ENCODE measurements at places on chromosomes 4 and X.

- DNase-seq = no peak
Observed at GRCh38 chr4:78354782-78355181, 196.8 kb upstream of the ANXA3 start.

GRCh38 chrX:2188330-2188792, 312.4 kb downstream of the DHRSX start:
- DNase-seq = no peak

DNA sequence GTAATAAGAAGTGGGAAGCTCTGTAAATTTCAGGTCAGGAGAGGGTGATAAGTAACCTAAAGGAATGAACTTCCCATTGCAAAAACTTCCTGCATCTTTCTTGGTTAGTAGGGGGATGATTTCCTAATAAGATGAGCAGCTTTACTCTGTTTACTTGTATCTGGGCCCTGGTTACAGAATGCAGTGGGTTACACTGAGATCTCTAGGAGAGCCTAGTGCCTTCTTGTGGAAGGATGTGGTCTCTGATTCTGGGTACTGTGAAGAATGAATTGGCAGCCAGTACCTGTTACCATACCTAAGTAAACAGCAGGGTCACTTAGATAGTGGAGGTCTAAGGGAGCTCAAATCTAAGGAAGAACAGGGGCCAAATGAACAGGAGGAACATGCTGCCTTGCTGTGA, 320.6 kb downstream of the ARHGAP10 start:
- no peak for DNase-seq

- DNase-seq = no peak
Observed at GRCh38 chr4:56618734-56619133, 62.4 kb downstream of the HOPX start.

- DNase-seq = no peak
Observed at GRCh38 chr4:165504184-165504583, 125.4 kb downstream of the CPE start.

DNA sequence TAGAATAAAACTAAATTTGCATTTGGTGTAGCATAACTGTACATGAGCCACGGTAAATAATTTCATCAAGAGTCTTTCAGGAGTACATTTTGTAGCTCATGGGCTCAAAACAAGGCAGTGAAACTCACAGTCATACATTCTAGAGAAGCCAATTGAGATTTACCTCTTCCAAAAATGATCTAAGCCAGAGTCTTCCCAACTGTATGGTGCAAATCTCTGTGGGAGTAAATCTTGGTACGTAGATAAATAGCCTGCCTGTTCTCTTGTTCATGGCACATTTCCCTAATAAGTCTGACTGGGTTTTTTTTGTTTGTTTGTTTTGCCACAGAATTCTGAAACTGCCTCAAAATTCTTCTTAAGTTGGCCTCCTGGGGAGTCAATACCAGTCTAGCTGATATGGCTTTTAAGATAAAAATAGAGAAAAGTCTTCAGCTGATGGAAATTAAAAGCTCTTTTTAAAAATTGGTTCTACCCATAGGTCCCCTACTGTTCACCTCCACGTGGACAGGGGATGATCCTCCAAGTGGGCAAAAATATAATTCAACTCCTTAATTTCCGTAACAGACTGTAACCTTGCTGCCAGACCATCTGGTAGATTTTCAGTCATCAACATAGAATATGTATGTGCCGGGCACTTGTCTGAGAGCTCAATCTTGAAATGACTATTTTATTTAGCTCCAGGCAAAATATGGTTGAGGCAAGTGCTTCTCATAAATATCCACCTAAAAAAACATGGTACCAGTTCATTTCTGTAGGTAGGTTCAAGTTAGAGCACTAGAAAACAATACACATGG, 365.4 kb downstream of the PDHA2 start:
- DNase-seq = no peak

GRCh38 chr4:46856333-46856732, 52.7 kb downstream of the COX7B2 start:
- DNase-seq = no peak

- peak; percentile 44 for DNase-seq
Observed at GRCh38 chrX:3962511-3963311, 249.3 kb upstream of the PRKX start.

DNA sequence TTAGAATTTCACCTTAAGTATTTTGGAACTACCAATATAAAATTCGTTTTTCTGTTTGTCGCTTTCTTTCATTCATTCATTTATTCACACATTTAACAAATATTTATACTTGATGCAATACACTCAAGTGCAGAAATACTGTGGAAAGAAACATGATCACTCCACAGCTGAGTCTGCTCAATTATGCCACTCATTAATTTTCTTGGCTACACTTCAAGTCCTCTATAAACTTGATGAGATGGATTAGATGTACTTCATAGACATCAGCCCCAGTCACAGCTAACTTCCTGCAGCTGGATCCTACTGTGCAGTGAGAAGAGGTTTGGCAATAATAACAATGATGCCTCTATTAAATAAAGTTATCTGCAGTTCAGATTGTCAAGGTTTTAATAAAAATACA, 208.1 kb downstream of the PDGFC start:
- DNase-seq = peak; percentile 86

GRCh38 chrX:49199906-49200771, at the start of gene SYP:
Gene SYP, minus strand, starts transcription at chrX:49200193. Its CDS starts 7 bp downstream, at chrX:49200186.
- peak; percentile 70 for DNase-seq

GRCh38 chr4:158166701-158167100, 6.1 kb downstream of the GASK1B start:
- no peak for DNase-seq

DNA sequence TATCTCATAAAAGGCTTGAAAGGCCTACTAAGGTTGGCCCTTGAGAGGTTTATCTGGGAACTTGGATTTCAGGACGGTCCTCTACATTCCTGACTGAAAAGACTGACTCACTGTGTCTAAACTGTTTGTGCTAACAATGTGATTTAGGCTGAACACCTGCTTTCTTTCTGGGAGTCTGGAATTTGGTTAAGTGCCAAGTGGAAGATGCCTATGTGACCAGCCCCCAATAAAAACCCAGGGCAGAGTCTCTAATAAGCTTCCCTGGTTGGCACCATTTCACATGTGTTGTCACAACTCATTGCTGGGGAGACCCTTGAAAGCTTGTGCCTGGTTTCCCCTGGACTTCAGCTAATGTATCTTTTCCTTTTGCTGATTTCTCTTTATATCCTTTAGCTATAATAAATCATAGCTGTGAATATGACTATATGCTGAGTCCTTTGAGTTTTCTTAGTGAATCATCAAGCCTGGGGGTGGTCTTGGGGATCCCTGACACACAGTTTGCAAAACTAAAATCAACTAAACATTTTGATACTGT, 55.1 kb downstream of the GPR82 start:
- DNase-seq = peak; percentile 87

GRCh38 chrX:109601486-109601885, 23.5 kb downstream of the KCNE5 start:
- DNase-seq = no peak

DNA sequence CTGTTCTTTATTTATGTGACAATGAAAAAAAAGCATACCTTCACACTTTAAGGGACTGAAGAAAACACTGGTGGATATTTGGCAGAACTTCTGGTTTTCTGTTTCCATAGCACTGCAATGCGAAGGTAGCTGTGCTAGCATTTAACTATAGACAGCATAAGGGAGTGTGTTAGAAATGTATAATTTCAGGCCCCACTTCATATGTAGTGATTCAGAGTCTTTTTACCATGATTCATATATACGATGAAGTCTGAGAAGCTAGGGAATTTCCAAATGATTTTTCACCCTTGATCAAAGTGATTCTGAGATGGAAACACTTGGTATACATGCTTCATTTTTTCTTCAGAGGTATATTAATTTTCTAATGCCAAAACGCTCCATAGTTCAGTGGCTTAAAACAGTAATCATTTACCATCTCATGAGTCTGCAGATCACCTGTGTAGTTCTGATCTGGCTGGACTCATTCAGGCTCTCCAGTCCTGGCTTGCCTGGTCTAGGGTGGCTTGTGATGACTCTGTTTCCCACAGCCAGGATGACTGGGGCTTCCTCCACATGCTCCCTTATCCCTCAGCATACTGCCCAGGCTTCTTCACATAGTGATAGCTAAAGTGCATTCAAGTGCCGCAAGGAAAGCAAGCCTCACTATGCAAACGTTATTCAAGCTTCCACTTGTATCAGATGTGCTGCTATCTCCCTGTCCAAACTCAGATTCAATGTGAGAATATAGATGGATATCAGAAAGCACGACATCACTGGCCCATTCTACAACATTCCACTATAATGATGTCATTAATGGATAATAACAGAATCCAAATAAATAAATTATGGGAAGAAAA, 790.1 kb downstream of the TECRL start:
- DNase-seq = no peak

DNA sequence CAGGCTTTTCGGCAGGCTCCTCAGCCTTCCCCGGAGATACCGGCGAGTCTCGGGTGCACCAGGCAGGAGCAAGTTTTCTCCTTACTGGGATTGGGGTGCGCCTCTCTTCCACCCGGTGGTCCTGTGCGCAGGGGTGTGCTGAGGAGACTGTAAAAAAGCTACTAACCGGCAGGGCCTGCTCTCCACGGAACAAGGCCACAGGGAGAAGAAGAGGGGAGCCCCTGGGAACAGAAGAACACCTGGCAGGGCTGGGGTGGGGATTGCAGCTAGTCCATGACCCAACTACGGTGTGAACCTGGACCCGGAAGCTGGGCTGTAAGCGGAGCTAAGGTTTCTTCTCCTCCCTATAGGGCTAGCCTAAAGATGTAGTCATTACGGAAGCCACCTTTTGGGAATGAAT, 17.7 kb upstream of the ZIC3 start:
- no peak for DNase-seq

DNA sequence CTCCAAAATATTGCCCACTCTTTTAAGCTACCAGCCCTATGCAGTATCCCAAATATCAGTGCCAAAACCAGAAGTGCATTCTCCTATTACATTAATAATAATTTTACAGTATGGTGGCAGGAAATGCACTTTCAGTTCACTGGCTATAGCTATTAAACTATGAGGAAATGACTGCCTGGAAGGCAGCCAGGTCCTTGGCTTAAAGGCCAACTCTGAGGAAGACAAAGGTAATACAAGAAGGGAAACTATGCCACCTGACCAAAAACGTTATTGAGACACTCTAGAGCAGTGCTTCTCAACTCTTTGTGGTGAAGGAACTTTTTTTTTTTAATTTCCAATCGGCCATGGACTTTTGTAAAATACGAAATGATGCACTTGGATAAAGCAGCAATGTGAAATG, 133.6 kb upstream of the VAMP7 start:
- peak; percentile 93 for DNase-seq

- no peak for DNase-seq
Observed at GRCh38 chr4:21363701-21364100, 584.9 kb downstream of the KCNIP4 start.

GRCh38 chrX:129540722-129541184, 694 bp downstream of the OCRL start:
- DNase-seq = peak; percentile 3

- DNase-seq = no peak
Observed at GRCh38 chr4:42487230-42487629, 89.9 kb downstream of the SHISA3 start.

- no peak for DNase-seq
Observed at GRCh38 chr4:82839624-82840023, 41.0 kb upstream of the SCD5 start.

GRCh38 chr4:174672276-174672675, 150.0 kb upstream of the HPGD start:
- no peak for DNase-seq

- peak; percentile 49 for DNase-seq
Observed at GRCh38 chr4:26372525-26373172, 51.8 kb downstream of the RBPJ start.

DNA sequence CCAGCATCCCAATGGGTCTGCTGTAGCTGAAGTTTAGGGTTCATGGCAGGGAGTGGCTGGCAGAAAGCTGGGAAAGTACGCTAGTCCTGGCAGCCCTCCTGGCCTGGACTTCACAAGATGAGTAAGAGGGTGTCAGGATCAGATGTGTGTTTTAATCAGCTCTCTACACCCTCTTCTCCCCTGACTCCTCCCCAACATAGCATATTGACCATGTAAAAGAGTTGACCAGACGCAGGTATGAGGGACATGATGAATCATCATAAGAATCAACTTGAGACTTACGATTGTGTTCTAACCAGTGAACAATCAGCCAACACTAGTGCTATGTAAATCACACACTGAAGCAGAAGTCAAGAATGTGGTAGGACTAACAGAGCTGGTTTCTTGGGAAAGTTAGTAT, 5.3 kb downstream of the SOWAHB start:
- no peak for DNase-seq

DNA sequence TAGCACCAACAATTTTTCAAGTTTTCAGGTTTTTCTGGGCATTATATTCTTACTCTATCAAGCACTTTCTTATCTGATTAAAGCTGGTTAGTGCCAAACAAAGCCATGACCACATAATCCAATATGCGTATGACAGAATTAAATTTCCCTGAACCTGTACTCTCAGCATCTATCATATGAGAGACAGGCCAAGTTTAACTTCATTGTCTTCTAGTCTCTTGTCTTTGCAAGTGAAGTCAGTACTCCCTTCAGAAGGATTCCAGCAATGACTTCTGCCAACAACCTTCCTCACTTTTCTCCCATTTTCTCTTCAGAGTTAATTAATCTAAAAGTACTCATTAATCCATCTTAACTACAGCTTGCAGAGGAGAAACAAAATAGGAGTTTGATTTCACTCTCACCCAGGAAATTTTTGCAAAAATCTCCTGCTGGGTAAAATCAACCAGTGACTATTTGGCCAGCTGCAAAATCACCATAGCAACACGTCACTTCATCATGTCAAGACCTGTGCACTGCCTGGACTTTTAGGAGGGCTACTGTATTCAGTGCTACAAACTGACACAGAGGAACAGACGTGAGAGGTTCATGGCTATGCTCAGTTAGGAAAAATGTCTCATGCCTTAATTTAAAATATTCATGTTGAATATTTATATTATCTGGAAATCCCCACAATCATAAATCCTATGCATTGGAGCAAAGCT, 208.4 kb downstream of the ANTXR2 start:
- peak; percentile 62 for DNase-seq

DNA sequence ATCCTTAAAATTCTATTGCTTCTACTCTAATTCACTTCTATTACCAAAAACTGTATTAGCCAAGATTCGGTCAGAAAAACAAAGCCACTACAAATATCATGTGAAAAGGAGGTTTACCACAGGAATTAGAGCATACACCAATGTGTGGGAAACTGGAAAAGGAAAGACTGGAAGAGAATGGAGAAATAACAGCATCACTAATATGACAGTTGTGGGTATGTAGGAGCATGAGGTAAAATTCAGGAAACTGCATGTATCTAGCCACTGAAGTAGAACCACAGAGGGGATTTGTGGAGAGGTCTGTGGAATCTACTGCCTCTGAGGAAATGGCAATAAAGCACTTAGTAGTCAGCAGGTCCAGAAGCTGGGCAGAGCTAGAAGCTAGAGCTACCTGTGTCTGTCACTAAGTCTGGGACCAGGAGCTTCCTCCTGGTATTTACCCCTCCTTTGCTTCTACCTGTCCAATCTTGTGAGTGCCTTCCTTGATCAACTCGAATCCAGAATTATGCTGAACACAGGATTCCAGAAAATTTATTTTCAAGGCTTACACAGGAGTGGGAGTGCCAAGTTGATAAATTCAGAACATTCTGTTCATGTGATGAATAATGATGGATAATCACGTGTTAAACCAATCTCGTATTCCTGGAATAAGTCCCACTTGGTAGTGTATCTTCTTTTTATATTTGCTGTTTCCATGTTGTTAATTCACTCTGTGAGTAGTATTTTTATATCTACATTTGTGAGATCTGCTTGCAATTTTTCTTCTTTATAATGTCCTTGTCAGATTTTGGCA, 52.6 kb downstream of the NAF1 start:
- DNase-seq = no peak

Data from NCI-H1105 treated with DMSO at 0.1 percent for 48 hours (cell line).